ENCODE measurements at places on chromosomes 13 and 19. TPM values are rescaled to one million over a fixed set of nuclear protein-coding genes. Genes with fewer than 3 reads are reported as not detected.

RFXAP gene
- total RNA-seq: 5.3 TPM

DNAAF3 gene
- 1.5 TPM for total RNA-seq

SLC35E1 gene
- 51.2 TPM for total RNA-seq

RNF113B gene
- total RNA-seq: not detected

SIGLECL1 gene
- total RNA-seq: not detected

NKG7 gene
- 25.1 TPM for total RNA-seq

ZNF254 gene
- total RNA-seq: 17.1 TPM

KLHL1 gene
- total RNA-seq: not detected

C19orf73 gene
- 1.5 TPM for total RNA-seq

METTL21C gene
- not detected for total RNA-seq

TSKS gene
- total RNA-seq: 0.43 TPM

MBD3L3 gene
- total RNA-seq: not detected

KIR2DL1 gene
- total RNA-seq: 0.58 TPM

FXYD1 gene
- 67.6 TPM for total RNA-seq

GRCh38 chr19:30780032-30780431 is 407.8 kb downstream of the ZNF536 start:
- no peak overlapping the region for H3K4me3 ChIP-seq
- H3K27ac ChIP-seq: no peak overlapping the region
- no peaks in the 10 kb centered on the region for H3K4me1 ChIP-seq
- no peaks in the 10 kb centered on the region for H3K36me3 ChIP-seq

DNA sequence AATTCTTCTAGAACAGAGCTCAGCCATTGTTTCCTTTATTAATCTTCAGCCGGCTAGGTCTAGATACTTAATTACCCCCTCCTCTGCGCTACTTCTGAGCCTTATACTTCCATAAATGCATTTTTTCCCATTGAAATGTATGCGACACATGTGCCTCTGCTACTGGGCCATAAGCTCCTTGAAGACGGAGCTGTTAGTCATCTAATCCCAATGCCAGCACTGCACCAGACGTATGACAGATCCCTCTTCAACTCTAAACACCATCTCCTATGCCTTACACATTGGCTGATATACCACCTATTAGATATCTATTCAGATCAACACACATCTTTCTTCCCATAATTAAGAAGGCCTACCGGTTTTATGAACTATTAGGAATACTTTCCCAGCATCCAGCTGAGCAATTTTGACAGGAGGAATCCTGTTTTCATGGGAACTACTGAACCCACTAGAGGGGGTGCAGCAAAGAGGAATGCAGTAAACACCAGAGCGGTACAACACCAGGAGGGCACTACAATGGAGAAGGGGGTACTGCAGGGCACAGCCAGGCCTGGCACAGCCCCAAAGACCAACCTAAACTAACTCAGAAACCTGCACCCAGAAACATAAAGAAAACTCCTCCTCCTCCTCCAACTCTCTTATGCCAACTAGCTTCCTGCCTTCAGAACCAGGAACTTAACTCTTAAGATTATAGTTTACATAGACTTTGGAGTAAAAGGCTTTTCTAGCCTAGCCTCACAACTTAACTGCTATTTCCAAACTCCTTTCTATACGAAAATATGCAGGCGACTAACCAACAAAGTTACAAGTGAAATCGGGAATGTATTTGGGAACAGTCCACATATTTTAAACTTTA is 18.7 kb downstream of the STK24 start:
- H3K4me1 ChIP-seq: peaks cover 75% of the 10 kb centered on the region
- no peaks in the 10 kb centered on the region for H3K27me3 ChIP-seq
- H3K4me3 ChIP-seq: no peak overlapping the region
- no peaks in the 10 kb centered on the region for H3K36me3 ChIP-seq
- no peak overlapping the region for H3K27ac ChIP-seq
- DNase-seq: no peak

- no peaks in the 10 kb centered on the region for H3K27me3 ChIP-seq
- H3K4me1 ChIP-seq: peaks cover 32% of the 10 kb centered on the region
- no peak for DNase-seq
- no peak overlapping the region for H3K27ac ChIP-seq
- no peak overlapping the region for H3K4me3 ChIP-seq
These were observed 9.7 kb downstream of the MAST3 start for GRCh38 chr19:18107235-18107634.

- DNase-seq: no peak
- no peak overlapping the region for H3K27ac ChIP-seq
These were observed 1.8 kb downstream of the ZC3H13 start for GRCh38 chr13:46050771-46051170.

- peaks cover 18% of the 10 kb centered on the region for H3K27me3 ChIP-seq
- peak; percentile 13 for DNase-seq
- H3K36me3 ChIP-seq: no peaks in the 10 kb centered on the region
- H3K4me1 ChIP-seq: no peaks in the 10 kb centered on the region
These were observed 44.1 kb downstream of the CCNE1 start for GRCh38 chr19:29855741-29856500.

GRCh38 chr13:95677564-95678266 is 776 bp downstream of the DNAJC3 start:
- peaks cover 35% of the 10 kb centered on the region for H3K4me1 ChIP-seq
- H3K27ac ChIP-seq: peak overlapping the region; percentile 96
- no peak for DNase-seq

DNA sequence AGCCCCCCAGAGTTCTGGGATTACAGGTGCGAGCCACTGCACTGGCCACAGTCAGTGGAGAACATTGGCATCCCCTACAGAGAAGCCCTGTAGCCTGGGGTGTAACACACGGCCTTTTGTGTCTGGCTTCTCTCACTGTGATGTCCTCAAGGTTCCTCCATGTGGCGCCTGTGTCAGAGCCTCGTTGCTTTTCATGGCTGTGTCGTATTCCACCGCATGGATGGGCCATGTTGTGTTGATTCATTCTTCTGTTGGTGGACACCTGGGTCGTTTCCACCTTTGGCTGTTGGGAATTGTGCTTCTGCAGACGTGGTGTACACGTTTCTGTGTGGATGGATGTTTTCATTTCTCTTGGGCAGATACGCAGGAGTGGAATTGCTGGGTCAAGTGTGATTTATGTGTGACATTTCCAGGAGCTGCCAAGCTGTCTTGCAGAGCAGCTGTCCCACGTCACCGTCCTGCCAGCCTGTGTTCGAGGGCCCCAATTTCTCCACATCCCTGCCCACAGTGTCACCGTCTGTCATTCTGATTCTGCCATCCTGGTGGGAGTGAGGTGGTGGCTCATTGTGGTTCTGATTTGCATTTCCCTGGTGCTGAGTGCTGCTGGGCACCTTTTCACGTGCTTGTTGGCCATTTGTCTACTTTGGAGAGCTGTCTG is 59.4 kb downstream of the KDM4B start:
- H3K27ac ChIP-seq: no peak overlapping the region
- H3K36me3 ChIP-seq: peaks cover 8% of the 10 kb centered on the region
- H3K27me3 ChIP-seq: no peaks in the 10 kb centered on the region
- DNase-seq: no peak

- no peaks in the 10 kb centered on the region for H3K27me3 ChIP-seq
- no peak for DNase-seq
- H3K36me3 ChIP-seq: peaks cover 6% of the 10 kb centered on the region
These were observed 36.0 kb downstream of the POLR1D start for GRCh38 chr13:27657724-27658123.

- H3K27me3 ChIP-seq: no peaks in the 10 kb centered on the region
- H3K4me1 ChIP-seq: no peaks in the 10 kb centered on the region
- no peaks in the 10 kb centered on the region for H3K36me3 ChIP-seq
- H3K27ac ChIP-seq: peak overlapping the region; percentile 47
These were observed 31.5 kb downstream of the KLF5 start for GRCh38 chr13:73090116-73090822.

DNA sequence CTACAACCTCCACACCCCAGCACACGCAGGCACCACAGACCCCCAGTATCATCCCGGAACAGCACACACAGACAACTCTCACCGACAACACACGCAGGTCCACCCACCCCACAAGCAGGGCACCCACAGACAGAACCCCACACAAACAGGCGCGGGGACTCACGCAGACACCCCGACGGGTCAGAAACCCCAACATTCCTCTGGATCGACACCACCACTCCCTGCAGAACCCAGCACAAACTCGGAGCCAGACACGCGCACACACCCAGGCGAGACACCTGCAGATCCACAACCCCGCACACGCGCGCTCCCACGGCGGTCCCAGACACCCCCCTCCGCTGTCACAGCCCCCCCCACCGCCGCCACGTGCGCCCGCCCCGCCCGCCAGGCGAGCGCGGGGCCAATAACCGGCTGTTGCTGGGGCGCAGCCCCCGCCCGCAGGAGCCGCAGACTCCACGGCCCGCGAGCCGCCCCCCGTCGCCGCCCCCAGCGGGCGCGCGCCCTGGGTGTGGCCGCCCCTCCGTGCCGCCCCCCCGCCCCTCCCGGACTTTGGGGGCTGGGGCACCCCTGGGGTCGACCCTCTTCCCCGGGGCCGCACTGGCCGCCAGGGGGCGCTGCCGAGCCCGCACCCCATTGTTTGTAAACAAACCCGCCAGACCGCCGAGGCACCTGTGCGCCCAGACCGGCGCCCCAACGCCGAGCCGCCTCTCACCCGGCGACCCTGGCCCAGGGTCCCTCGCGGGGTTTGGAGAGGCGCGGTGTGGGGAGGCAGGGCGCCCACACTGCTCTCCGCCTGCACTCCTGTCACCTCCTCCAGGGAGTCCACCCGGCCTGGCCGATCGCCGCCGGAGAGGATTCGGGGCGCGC is 712 bp downstream of the BBC3 start:
- peak; percentile 91 for DNase-seq
- peak overlapping the region; percentile 97 for H3K4me3 ChIP-seq
- peak overlapping the region; percentile 86 for H3K27ac ChIP-seq
- peaks cover 4% of the 10 kb centered on the region for H3K36me3 ChIP-seq

- H3K36me3 ChIP-seq: no peaks in the 10 kb centered on the region
- no peaks in the 10 kb centered on the region for H3K27me3 ChIP-seq
- H3K27ac ChIP-seq: no peak overlapping the region
These were observed 385.3 kb downstream of the KCTD12 start for GRCh38 chr13:76500894-76501293.

DNA sequence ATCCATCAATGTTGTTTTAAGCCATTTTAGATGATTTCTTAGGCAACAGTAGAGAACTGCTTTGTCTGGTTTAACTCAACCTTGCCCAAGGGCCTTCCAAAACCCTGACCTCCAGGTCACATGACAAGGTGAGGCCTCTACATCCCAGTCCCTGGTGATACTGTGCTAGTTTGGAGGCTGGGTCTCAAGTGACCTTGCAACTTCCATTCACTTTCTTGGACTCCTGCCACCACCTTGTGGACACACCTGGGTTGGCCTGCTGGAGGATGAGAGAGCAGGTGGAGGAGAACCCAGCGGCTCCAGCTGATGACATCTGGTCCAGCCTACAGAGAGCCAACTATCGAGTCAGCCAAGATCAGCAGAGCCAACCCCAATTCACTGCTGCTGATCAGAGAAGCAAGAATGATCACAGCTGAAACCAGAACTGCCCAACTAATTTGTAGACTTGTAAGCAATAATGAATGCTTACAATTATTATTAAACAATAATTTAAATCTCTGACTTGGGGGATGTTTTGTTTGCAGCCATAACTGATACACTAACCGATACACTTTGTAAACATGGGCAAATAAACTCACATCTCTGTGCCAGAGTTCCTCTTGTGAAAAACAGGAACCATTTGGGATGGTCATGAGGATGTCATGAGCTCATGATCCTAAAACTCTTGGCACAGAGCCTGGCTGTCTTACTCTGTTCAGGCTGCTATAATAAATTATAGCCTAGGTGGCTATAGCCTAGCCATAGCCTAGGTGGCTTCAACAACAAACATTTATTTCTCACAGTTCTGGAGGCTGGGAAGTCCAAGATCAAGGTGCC is 11.5 kb downstream of the FAM187B start:
- H3K27me3 ChIP-seq: no peaks in the 10 kb centered on the region
- DNase-seq: peak; percentile 62
- no peaks in the 10 kb centered on the region for H3K36me3 ChIP-seq
- H3K4me3 ChIP-seq: no peak overlapping the region
- peaks cover 34% of the 10 kb centered on the region for H3K4me1 ChIP-seq
- peak overlapping the region; percentile 11 for H3K27ac ChIP-seq

DNA sequence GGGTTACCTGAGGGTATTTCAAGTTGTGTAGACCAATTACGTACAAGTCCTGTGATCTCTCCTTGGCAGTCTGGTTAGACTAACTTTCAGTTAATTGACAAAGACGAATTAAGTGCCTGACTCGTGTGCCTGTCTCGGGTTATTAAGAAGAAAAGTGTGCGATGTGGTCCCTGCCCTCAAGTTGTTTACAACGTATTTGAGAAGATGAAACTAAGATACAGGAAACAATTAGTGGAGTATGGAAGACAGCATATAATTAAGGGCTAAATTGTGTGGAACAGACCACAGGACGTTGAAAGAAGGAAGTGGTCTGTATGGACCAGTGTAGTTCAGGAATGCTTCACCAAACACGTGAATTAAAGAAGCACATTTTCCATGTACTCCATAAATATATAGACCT is 49.2 kb downstream of the KLF5 start:
- H3K4me3 ChIP-seq: no peak overlapping the region
- no peaks in the 10 kb centered on the region for H3K27me3 ChIP-seq
- no peaks in the 10 kb centered on the region for H3K36me3 ChIP-seq
- H3K27ac ChIP-seq: no peak overlapping the region

DNA sequence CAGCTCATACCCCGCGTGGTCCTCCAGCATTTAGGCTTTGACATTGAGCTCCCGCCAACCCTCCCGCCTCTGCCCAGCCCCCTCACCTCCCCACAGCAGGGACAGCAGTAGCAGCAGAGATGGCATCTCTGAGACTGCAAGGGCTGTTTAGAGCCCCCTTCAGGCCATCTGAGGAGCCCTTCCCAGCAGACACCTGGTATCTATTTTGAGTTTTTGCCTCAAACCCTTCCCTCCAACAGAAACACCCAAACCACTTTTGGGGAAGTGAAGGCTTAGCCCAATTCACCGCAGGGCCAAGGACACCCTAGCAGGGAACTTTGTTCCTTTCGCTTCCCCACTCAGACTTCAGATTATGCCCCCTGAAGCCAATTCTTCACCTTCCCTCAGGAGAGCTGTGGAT is 6.3 kb upstream of the ZNF175 start:
- H3K36me3 ChIP-seq: no peaks in the 10 kb centered on the region
- DNase-seq: no peak
- H3K27ac ChIP-seq: no peak overlapping the region
- no peaks in the 10 kb centered on the region for H3K4me1 ChIP-seq
- H3K4me3 ChIP-seq: no peak overlapping the region
- H3K27me3 ChIP-seq: no peaks in the 10 kb centered on the region

- H3K36me3 ChIP-seq: no peaks in the 10 kb centered on the region
- no peak for DNase-seq
- no peak overlapping the region for H3K4me3 ChIP-seq
- no peaks in the 10 kb centered on the region for H3K27me3 ChIP-seq
- H3K4me1 ChIP-seq: no peaks in the 10 kb centered on the region
These were observed 25.4 kb downstream of the PCDH9 start for GRCh38 chr13:67204764-67205163.

- H3K36me3 ChIP-seq: no peaks in the 10 kb centered on the region
- no peaks in the 10 kb centered on the region for H3K27me3 ChIP-seq
- H3K27ac ChIP-seq: no peak overlapping the region
- no peak for DNase-seq
- H3K4me1 ChIP-seq: peaks cover 13% of the 10 kb centered on the region
- no peak overlapping the region for H3K4me3 ChIP-seq
These were observed 54.0 kb upstream of the GPR183 start for GRCh38 chr13:99361197-99361596.

GRCh38 chr13:27353166-27353583 is 71.2 kb upstream of the GTF3A start:
- no peak overlapping the region for H3K4me3 ChIP-seq
- no peak overlapping the region for H3K27ac ChIP-seq
- no peaks in the 10 kb centered on the region for H3K4me1 ChIP-seq
- DNase-seq: no peak
- no peaks in the 10 kb centered on the region for H3K36me3 ChIP-seq
- H3K27me3 ChIP-seq: no peaks in the 10 kb centered on the region
